Esophagus muscularis mucosa (tissue), 4 donors: ENCODE measurements at places on chromosomes 1 and 21. TPM values are rescaled to one million over a fixed set of nuclear protein-coding genes. Genes with fewer than 3 reads are reported as not detected.

GRCh38 chr1:81554108-81554507 lies 246.6 kb upstream of the ADGRL2 start:
- no peak for DNase-seq

GRCh38 chr1:5390504-5390903 lies 601.7 kb downstream of the NPHP4 start:
- no peak for DNase-seq

- no peak for DNase-seq
Observed at GRCh38 chr21:14995226-14995625, 69.6 kb downstream of the NRIP1 start.

GRCh38 chr1:44437107-44437716 lies 32.2 kb downstream of the RNF220 start:
- DNase-seq, result no peak

The SPRR2A gene
- total RNA-seq, result 2.5 TPM

The DAB1 gene
- total RNA-seq, result 0.33 TPM
